AG10803 (cell line): ENCODE measurements at places on chromosomes 16 and 17.

DNA sequence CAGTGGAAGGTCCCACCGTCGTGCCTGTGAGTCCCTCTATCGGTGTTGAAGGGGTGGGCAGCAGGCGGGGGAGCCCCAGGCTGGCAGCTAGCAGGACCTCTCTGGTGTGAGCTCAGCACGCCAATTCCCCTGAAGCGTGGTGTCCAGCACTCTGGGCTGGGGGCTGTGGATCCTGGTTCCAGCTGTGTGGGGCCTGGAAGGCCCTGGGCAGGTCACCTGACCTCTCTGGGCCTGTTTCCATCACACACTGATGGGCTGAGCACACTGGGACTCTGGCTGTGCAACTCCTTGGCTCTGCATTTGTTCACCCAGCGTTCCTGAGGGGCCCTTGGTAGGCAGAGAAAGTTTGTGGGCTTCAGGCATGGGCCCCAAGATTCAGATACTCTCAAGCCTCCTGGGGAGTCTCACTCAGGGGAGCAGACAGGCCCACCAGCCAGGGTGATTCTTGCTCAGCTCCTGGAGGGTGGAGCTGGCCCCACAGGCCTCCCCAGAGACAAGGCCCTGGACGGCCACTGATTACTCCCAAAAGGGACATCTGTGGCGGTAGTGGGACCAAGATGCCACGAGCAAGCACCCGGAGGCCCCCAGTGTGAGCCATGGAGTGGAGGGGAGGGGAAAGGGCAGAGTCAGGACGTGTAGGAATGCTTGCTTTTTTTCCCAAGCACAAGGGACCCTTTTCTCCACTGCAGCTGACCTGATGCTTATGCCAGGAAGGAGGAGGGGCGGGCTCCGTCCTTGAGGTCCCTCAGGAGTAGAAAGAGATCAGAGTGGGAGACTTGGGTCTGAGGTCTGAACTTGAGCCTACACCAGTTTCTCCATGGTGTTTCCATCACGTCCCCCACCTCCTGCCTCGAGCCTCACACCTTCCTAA lies 8.5 kb downstream of the SCGB1C2 start:
- no peak for DNase-seq

DNA sequence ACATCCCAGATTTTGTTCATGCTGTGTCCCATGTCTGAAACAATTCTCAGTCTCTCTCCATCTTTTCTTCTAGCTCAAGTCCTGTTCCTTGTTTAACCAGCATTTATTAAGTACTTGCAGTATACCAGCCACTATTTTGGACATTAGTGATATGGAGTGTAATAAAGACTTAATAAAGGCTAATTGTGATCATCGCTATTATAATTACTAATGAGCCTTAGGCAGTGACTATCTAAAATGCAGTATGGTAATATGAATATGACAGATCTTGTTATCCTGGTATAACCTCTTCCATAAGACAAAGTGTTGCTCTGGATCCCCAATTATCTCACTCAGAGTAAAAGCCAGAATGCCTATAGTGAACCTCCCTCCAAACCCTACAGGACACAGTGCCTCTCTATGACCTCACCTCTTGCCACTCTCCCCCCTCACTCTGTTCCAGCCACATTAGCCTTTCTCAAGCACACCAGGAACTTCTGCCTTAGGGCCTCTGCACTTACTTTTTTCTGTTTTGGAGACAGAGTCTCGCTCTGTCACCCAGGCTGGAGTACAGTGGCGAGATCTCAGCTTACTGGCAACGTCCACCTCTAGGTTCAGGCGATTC lies 1.8 kb upstream of the FLOT2 start:
- no peak for DNase-seq

- DNase-seq = peak; percentile 71
Observed at GRCh38 chr17:15490634-15491261, 23.3 kb upstream of the CDRT4 start.

DNA sequence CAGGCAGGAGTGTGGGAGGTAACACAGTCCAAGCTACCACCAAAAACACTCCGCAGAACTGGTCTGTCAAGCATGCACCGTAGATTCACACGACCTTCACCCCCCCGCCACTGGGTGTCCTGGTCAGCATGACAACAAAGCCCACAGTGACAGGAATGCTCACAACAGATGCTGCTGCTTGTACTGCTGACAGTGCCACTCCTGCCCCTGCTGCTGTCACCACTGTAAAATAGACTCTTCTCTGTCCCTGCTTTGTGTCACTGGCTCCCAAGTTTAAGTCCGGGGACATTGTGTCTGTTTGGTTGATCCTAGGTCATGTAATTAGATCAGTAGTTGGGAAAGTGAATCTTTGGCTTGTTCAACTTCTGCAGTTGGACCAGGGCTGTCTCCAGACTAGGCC lies 7.0 kb upstream of the ODF4 start:
- no peak for DNase-seq

DNA sequence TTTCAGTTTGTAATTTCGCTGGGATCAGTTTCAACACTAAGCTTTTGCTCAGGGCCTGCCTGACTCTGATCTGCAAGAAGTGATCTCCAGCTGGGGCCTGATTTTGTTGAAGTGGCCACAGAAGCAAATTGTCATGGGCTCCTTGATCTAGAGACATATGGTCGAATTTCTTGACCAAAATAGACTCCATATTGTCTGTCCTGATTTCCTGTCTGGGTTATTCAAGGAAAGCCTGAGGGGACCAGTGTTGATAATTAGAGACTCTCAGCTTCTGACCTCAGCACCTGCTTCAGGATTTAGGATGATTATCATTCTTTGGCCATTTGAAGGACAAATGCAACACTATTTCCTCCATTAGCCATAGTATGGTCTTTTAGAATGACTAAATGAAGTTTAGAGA lies 48.9 kb upstream of the MSI2 start:
- no peak for DNase-seq

DNA sequence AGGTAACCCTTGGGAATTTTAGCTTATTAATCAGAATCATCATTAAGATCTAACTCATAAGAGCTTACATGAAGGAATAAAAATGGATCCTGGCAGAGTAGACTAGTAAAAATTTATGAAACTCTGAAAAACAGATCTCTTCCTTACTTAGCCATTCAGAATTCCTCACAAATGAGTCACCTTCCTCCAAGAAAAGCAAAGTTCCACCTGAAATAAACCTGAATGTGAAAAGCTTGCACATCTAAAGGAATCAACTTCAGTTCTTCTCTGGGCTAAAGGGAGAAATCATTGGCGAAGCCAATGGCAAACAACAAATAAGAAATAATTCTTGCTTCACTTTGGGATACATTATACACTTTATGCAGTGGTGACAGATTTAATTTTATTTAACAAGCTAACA lies 22.7 kb downstream of the MYO1D start:
- no peak for DNase-seq

DNA sequence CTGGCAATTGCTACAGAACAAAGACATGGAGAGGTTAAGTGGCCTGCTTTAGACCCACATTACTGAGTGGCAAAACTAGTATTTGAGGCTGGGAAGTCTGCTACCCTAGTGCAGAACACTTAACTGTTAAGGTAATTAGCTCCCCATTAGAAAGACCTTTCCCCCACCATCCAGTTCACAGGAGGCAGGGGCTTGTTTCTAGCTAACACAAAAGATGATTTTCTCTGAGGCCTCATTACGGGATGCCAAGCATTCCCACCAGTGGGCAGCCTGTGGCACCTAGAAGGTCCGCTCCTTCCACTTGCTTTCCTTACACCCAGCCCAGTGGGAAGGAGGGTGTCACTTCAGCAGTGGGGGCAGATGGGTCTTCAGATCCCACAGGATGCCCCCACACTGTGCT lies 99.1 kb downstream of the RBFOX1 start:
- DNase-seq = no peak

DNA sequence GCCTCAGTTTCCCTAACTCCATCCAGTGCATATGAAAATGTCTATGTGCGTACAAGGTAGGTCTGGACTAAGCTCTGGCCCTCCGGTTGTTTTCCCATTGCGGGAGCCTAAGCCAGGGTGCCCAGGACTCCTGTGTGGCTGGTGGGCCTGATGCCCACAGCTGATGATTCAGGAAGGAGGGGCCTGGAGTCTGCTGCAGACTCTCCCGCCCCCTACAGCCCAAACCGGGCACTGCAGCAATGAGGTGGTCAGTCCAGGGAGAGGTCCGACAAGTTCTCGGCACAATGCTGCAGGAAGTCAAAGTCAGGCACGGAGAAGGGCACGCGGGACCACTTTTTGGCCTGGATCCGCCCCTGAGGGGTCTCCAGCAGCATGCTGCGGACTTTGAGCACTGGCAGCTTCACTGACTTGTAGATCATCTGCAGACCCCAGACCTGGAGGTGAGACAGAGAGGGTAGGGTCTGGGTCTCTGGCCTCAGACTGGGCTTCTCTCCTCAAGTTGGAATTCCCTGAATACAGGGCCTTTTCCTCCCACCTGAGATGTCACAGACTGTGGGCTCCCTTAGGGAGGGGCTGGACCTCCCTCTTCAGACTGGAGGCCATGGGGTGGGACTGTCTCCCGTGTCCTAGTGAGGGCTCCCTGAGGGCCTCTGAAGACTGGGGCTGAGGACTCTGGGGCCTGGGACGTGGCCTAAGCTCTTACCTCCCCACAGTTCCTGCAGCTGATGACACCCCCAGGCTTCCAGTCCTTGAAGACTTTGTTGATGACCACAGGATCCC lies 3.4 kb upstream of the ZNF385C start:
- DNase-seq = peak; percentile 57

DNA sequence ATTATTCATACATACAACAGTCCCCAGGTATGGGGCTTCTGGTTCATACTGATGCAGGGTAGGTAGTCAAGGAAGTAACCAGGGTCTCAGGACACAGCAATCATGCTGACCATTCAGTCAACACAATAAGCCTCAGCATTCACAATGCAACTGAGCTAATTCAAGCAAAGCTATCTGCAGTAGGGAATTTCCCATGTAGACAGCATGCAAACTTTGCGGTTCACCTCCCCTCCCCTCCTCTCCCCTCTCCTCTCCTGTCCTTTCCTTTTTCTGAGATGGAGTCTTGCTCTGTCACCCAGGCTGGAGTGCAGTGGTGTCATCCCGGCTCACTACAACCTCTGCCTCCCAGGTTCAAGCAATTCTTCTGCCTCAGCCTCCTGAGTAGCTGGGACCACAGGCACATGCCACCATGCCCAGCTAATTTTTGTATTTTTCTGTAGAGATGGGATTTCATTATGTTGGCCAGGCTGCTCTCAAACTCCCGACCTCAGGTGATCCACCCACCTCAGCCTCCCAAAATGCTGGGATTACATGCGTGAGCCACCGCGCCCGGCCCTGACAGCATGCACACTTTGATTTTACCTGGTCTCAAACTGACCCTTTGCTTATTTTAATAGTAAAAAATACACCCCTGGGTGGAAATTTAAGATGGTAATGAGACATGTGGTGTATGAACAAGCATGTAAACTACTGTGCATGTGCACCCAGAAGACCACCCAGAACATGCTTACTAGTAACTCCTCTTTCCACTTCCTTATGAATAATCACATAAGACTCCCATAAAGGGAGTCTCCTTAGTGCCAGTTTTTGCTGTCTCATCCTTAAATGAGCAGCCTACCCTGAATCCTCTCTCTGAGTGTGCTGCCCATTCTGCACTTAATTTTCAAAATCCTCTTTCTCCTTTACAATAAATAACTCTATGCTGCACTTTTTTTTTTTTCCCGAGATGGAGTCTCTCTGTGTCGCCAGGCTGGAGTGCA lies 9.3 kb upstream of the RNF135 start:
- DNase-seq = peak; percentile 40

DNA sequence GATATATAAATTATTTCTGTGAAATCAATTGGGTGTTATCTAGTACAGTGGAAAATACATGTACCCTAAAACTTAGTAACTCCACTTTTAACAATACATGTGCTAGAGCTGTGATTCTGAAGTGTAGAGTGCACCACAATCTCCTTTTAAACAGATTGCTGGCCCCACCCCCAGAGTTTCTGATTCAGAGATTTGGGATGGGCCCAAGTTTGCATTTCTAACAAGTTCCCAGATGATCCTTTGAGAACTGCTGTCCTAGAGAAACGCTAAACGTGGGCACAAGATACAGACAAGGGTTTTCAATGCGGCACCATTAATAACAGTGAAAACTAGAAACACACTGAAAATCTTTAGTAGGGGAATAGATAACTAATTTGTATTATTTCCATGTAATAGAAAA lies 49.2 kb downstream of the NXPH3 start:
- DNase-seq = peak; percentile 59

GRCh38 chr16:50422926-50423325 lies 54.1 kb upstream of the BRD7 start:
- DNase-seq = no peak

GRCh38 chr17:81831957-81832607 lies 1.0 kb downstream of the MCRIP1 start:
- peak; percentile 56 for DNase-seq

- no peak for DNase-seq
Observed at GRCh38 chr17:66960613-66961012, 3.9 kb upstream of the CACNG4 start.

GRCh38 chr16:81917375-81917774 lies 93.9 kb downstream of the SDR42E1 start:
- no peak for DNase-seq

DNA sequence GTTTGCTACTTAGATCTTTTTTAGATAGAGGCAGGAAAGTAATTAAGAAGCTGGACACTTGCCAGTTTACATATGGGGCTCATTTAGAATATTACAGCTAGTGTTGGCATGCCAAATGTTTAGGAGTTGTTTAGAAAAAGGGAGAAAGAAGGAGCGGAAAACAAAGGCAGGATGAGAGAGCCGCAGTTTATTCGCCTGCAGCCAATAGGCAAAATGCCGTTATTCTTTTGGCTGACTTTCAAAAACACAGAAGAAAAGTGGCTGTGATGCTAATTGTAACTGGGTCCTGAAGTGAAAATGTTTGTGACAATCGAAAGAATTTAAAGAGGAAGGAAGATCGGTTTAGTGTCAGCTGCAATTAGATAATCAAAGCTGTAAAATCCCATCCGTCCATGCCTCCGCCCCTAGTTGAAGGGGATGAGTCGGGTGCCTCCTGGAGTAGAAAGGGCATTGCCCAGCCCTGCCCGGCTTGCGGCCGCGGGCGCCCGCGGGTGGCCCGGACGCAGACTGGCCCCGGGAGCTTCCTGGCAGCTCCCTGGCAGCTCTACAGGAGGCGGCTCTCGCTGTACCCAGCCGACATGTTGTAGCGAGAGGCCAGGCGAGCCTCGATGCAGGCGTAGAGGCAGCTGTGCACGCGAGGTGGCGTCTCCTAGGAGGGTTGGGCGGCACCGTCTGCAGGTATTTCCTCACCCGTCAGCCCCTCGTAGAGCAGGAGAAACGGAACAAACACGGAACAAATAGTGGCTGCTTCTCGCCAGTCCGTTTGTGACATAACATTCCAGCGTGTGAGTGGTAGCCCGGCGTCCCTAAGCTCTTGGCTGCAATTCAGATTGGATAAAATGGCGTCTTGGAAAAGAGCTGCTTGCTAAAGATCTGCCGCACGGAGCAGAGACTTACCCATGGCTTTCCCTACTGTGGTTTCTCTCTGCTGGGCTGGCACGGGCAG lies 82.2 kb downstream of the TNRC6C start:
- DNase-seq = peak; percentile 61

DNA sequence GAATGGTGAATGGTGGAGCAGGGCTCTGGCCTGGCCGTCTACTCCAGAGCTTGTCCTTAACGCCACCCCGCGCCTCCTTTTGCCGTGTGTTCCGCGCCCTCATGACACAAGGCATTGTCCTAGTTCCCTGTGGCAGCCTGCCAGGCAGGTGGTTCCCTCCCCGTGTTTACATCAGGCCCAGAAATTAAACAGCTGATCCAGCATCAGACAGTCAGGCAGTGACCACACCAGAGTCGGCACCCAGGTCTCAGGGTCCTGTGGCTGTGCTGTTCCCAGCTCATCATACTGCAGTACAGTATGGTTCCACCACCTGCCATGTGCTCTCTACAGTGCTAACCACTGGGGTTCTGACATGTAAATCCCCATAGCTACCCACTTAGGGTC lies 119.7 kb downstream of the RAB11FIP4 start:
- no peak for DNase-seq

GRCh38 chr16:88965411-88965810 lies 11.6 kb downstream of the CBFA2T3 start:
- DNase-seq = no peak
